ENCODE measurements at places on chromosomes 7 and 10.

- DNase-seq, result no peak
These were observed 23.9 kb downstream of the SEM1 start for GRCh38 chr7:96685755-96686154.

- no peak for DNase-seq
These were observed 894.9 kb downstream of the NXPH1 start for GRCh38 chr7:9328296-9328695.

DNA sequence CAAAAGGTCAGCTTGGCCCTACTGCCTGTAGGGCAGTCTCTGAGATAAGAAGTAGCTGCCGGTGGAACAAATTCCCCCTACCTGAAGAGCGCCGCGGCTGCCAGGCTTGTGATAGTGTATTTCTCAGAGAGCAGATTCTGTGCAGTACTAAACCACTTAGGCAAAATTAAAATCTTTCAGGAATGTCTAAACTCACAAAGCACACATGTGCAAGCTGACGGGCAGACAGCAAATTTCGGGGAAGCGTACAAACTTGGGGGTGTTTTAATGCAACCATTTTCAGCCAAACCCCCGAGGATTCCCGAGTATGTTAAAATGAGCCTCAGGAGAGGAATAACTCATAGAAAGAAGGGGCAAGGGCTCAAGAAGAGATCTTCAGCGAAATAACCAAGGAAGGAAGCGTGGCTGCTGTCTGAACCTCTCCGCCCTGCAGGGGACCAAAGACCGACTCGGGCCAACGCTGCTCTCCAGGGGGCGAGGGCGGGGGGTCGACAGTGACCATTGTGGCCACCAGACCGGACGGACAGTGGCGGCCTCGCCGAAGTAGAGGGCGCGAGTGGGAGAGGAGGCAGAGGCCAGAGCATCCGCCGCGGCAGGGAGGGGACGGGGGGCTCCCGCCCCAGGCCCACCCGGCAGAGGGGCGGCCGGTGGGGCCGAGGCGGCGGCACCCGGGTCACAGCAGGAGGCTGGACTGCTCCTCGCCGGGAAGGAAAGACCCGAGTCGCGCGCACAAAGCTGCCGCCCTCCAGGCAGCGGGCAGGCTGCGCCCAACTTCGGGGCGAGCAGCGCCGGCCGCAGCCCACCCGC is 819 bp downstream of the HYCC1 start:
- DNase-seq, result peak; percentile 73

DNA sequence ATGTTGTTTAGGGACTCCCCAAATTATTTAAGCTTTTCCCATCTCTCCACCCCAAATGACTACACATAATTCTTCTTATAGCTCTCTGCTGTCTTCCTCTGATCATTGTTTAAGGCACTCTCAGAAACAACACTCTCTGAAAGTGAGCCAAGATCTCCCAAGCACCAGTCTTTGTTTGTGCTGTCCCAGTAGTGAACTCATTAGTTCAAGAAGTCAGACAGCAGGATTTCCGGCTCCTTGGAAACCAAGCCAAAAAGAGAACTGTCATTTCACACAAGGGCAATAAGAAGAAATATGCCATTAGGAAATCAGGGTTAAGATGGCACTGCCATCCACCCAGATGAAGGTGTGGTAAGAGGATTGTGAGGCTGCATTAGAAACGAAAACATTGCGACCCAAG is 83.1 kb downstream of the FZD1 start:
- DNase-seq, result no peak

DNA sequence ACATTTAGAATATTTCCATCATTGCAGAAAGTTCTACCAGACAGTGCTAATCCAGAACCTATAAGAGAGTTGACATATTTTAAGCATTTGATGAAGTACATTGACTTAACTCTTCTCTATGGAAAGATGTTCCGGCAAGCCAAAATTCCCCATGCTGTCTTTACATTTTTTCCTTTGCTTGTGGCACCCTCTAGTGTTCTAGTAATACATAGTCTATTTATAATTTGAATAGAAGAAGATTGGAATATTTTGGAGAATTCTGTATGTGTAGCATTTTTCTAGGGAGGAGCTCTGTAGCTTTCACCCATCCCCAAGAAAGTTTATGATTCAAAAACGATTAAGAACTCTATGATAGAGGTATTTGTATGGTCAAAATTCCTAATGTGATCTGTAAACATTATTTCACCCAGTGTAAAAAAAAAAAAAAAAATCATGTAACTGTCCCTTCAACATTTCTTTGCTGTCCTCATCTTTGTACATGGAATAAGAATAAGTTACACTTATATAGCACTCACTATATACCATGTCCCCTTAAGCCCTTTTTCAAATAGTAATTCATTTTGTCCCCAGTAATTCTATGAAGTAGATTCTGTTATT is 33.2 kb downstream of the NRF1 start:
- no peak for DNase-seq

GRCh38 chr10:102869258-102870198 is at the start of gene AS3MT:
Gene AS3MT, plus strand, starts transcription at chr10:102869470. Its CDS starts 123 bp downstream, at chr10:102869593.
- DNase-seq, result peak; percentile 72

DNA sequence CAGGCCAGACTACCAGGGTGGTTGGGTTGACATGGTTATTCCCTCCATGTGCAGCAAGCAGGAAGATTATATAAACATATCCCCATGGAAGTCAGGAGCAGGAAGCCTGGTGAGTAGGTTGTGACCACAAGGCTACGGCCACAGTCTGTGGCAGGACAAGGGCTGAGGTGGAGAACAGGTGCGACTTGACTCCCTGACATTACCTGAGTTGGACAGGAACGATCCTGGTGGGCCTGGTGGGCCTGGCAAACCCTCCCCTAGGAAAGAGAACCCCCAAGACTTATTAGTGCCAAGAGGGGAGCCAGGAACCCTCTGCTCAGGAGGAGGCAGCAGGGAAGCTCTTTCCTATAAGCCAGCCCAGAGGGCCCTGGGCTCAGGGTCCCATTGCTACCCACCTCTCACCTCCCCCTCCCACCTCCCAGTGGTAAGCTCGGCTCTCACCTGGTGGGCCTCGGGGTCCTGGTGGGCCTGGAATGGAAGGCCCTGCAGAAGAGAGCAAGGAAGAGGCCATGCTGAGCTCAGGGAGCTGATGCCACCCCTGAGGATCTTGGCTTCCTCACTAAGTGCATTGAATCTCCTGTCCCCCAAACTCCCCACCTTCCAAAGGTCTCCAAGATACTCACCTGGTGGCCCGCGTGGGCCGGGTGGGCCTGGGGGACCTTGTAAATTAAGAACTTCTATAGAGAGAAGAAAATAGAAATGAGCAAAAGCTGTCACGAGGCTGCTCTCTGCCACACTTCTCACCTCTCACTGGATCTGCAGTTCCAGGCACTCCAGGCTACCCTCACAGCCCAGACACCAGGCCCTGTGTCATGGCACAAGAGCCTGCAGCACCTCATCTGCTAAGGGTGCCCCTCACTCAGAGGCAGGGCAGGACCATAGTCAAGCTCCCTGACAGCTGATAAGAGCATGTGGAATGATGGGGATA is 44.6 kb downstream of the COL17A1 start:
- no peak for DNase-seq

- no peak for DNase-seq
These were observed 11.4 kb downstream of the XPNPEP1 start for GRCh38 chr10:109911903-109912302.

DNA sequence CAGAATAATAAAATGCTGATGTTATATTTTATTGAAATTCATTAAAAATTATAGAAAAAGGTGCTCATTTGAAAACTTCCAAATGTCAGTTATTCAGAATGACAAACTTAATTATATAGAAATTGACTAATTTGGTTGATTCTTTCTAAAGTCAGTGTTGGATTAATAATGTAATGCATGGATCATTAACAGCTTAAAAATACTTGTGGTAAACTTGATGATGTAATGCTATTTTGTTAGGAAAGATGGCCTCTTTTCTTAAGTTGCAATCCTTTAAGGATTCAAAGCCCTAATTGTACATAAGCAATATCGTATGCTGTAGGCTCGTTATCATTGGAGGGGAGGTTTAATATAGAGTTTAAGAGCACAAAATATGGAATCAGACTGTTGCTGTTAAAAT is 141.2 kb downstream of the ZEB1 start:
- no peak for DNase-seq

- no peak for DNase-seq
These were observed 83.5 kb downstream of the SGMS1 start for GRCh38 chr10:50540069-50540825.

DNA sequence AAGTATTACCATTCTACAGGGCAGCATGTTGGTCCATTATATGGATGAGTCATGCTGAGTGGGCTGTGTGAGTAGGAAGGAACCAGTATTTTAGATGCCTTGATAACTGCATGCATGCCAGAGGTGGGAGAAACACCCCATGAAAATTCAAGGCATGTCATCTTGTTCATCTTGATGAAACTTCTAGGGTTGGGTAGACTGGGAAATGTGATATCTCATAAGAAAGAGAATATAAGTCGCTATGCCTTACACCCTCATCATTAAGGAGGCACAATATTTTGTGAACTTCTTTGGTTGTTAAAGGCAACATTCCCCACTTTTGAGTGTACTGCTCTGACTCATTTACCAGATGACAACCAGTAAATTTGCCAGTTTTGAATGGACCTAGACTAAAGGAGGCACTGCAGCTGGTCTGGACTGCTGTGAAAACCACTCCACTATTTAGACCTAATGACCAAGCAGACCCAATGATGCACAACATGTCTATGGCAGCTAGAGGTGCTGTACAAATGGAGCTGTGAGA is 48.0 kb downstream of the ZNF365 start:
- no peak for DNase-seq

GRCh38 chr10:1086787-1087186 is 30.6 kb downstream of the WDR37 start:
- no peak for DNase-seq

DNA sequence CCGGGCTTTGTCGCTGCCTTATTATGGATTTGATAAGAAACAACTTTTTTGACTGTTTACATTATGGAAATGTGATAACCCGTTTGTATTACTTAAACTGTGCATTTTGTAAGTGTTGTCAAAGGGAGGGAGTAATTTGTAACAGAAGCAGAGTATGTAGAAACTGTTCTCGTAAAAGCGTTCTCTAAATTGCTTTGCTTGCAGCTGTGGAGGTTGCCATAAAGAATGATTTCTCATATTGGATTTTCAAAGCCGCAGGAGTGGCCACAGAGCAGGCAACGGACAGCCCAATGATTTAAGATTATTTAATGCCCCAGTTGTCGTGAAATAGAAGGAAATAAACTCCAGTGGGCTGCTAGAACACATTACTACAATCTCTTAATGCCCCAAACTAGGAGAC is 114.0 kb upstream of the INSYN2A start:
- DNase-seq, result no peak

DNA sequence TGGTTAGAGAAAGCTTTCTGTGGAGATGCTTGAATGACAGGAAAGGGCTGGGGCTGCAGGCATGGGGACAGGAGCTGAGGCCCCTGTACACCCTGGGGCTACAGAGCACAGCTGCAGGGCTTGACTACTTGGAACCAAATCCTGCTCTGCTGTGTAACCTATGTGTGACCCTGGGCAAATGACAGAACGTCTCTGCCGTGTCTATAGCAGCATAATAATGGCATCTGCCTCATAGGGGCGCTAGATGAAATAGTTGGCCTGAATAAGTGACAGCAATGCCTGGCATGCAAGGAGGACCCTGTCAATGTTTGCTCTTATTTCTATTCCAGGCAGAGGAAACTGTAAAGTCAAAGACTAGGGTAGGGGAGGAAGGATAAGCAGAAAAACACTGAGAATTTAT is 254.0 kb downstream of the USP6NL start:
- no peak for DNase-seq

DNA sequence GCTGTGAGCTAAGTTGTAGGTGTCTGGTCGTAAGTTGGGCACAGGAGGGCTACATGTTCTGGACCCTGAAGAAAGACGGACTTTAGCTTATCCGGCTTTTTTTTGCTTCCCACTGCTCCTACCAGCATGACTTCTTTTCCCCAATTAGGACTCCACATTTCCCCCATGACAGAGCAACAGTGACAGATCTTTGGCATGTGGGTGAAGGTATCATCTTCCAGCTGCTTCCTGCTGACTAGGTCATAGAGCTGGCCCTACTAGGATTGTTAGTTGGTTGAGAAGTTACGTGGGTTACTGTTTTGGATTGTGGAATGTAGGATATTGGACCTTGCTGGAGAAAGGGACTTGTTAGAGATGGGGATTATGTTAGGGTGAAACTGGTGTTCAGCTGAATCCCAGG is 21.4 kb downstream of the LANCL2 start:
- DNase-seq, result no peak

DNA sequence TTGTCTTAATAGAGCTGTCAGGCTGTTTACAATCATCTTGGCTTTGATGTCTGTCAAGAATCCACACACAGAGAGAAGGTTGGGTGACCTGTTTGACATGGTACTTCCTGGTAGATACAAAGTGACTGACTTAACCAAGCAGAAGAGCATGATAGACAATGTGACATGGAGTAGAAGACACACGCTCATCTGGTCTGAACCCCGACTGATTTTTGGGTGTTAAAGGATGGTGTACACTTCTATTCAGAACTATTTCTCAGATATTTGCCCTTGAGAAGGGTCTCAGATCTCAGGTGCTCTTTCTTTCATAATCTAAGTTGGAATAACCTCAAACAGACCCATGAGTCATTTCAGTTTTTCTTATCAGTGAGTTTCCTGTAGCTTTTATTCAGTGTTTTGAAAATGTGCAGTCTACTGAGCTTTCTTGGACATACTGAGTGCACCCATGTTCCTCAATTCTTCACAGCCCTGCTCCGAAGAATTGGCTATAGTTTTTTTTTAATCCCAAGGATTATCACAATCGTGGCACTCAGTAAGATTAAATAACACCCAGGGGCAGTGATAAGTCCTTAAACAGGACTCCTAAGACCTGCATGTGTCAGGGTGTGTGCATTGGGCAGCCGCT is 46.4 kb upstream of the NXPH1 start:
- DNase-seq, result no peak

- no peak for DNase-seq
These were observed 6.3 kb upstream of the C10orf95 start for GRCh38 chr10:102457591-102458150.

DNA sequence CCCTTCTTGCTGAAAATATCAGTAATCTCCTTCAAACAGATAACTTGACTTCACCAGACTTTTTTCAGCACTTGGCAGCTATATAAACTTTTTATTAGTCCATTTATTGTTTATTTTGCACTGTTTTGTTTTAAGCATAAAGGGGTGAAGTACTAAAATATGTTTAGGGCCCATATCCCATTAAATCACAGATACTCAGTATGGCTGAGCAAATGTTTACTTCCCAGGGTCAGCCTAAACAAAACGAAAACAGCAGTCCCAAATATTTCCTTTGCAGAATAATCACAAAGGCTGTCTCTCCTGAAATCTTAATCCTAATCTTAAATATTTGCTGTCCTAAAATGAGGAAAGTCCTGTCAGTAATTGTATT is 649.6 kb downstream of the TNS3 start:
- no peak for DNase-seq

DNA sequence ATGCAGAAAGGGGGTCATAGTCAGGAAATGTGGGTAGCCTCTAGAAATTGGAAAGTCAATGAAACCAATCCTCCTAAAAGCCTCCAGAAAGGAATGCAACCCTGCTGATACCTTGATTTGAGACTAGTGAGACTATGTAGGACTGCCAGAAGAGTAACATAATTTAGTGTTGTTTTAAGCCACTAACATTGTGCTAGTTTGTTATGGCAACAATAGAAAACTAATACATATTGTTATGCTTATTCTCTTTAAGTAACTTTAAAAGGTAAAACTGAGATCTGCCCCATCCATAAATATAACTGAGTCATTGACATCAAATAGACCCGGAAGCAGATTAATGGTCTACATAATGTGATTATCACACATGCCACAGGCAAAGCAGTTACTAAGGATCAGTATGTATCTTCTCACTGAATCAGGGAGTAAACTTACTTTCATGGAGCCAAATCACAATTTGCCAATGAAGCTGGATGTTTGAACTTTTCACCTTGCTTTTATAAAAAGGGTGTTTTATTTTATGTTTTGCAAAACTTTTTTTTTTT is 146.4 kb upstream of the TMEM106B start:
- DNase-seq, result no peak
